ENCODE measurements at places on chromosomes 3 and 15. TPM values are rescaled to one million over a fixed set of nuclear protein-coding genes. Genes with fewer than 3 reads are reported as not detected.

The TRAT1 gene
- not detected for total RNA-seq

The PLA2G4E gene
- not detected for total RNA-seq

- DNase-seq: no peak
Observed at GRCh38 chr3:27630885-27631284, 91.2 kb downstream of the EOMES start.

DNA sequence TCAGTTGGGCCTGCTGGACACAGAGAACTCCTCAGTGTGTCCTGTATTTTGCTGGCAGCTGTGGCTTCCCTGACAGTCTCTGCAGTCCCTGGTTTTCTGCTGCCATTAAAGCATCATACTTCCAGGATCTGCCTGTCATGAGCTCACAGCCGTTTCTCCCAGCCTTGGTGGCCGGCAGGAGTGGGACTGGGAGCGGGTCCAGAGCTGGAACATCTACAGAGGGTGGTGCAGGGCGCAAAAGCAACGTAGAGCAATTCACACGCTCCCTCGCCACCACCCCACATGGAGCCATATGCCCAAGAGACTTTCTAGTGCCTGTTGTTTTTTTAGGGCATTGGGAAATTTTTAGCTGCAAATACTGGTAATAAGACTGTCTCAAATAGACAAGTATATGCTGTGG, 33.6 kb downstream of the ABTB1 start:
- no peak for DNase-seq

DNA sequence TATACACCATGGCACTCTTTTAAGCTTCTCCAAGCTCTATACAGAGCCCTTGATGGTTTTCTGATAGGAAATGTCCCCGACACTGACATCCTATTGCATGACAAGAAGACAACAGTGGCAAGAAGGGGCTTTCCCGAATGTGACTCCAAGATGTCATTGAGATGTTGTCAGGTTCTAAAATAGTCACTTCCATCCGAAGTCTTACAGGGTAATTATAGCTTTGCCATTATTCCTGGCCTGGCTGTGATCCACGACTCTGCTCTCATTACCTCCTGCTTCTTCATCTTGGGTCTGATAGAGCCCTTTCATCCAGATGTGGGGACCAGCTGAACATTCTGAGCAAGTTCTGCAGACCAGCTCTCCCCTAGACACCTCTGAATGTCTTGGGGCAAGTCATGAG, 40.6 kb upstream of the ADAMTS9 start:
- no peak for DNase-seq

The CKMT1B gene
- total RNA-seq: 24.2 TPM

DNA sequence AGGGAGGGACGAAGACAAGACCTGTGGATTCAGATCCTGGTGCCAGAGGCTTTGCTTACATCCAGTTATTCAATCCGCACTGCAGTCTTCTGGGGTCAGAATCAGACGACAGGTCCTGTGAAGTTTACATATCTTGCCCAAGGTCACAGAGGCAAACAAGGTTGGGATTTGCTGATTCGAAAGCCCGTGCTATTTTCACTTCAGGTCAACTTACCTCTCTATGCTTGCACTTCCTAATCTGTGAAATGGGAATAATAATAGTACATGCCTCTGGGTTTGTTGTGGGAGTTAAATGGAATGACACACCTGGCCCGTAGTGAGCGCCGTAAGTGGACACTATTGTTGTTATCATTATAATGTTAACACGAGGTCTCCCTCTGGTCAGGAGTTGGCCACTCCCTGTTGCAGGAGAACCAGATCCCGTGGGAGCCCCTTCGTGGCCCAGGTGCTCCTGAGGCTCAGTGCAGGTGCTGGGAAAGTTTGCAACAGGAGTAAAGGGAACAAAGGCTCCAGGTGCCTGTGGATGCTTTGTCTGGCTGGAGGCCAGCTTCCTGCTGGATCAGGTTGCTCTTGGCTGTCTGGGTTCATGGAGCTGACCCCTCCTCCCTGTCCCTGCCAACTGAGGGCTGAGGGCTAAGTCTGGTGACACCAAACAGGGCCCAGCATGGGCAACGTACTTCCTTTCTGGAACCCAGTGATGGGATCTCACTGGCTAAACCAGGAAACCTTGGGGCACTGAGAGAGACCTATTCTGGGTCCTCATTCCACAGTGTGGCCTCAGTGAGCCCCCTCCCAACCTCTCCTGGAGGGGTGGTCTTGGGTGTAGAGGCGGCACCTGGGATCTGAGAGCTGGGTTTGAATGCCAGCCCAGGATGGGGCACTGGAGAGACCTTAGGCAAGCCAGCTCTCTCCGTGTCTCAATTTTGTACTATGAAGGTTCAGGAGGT, 40.1 kb upstream of the SEMA4B start:
- DNase-seq: peak; percentile 58

DNA sequence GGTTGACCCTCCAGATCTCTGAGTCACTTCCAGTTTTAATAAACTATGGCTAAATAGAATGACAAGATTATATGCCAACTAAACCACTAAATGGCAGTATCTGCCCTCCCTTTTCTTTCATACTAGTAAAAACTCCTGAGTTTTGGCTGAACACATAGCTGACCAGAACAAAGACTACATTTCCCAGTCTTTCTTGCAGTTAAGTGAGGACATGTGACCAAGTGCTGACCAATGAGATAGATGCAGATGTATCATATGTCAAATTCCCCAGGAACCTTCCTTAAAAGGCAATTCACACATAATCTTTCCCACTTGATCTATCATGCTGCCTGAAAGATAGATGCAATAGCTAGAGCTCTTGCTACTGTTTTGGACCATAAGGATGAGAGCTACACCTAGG, 191.3 kb downstream of the SHOX2 start:
- no peak for DNase-seq

DNA sequence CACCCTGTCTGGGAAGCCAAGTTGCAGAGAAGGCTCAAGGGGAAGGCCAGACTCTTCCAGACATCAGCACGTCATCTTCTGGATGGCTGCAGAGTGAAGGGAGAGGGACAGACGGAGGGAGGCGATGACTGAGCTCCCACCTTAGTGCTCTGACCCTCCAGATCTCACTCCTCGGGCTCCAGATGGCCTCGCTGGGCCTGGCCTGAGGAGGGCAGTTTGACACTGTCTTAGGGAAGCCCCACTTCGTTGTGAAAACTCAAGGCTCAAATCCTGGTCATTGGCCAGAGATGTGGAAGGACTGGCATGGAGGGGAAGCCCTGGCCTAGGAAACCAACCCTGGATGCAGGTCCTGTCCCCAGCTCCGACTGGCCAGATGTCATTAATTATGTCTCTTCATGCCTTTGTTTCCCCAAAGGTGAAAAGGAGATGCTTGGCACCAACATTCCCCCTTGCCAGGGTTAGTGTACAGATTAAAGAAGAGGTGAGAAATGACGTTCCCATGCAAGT, 70.4 kb downstream of the ADCY5 start:
- DNase-seq: no peak

DNA sequence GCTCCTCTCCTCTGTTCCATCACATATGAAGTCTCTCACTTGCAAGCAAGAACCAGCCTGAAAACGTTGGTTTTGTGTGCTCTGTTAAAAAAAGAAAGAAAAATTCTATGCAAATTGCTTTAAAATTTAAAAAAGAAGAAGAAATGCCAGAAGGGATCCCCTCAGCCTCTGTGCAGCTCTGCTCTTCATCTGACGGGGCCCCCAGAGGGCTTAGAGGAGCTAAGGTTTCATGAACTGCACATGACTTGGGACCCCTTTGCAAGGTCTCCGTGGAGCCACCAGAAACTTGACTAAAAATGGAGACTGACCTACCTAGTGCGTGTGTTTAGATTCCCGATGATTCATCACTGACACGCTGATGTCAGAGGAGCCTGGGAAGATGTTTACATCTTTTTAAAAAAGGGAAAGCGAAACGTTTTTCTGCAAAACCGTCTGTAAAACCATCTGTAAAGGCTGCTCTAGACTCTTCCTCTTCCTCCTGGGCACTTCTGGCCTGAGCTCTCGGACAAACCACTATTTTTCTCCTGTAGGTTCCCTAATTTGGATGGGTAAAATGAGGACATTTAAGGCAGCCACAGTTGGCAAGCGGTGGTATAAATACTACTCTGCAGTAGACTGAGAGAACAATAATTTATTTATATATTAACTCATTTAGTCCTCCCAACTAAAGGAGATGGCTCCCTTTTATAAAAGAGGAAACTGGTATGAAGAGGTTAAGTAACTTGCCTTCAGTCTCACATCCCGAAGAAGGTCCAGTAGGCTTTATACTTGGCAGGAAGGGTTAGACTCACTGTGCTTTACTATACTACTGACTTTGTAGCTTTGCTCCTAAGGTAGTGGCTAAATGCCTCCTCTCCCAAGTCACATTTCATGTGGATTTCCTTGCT, 67.2 kb upstream of the POLG start:
- no peak for DNase-seq

DNA sequence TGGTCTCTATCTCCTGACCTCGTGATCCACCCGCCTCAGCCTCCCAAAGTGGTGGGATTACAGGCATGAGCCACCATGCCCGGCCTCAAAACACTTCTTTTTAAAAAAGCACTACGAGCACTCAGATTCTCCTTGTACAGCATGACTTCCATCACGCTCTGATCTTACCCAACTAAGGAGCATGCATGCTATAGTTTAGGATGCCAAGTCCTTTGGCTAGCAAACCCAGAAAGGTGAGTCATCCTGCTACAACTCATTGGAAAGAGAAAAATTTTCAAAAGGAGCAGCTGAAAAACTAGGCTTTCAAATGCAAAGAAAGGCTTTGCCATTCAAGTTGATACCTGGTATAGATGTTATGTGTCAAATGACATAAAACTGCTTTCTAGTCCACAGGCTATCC, 70.3 kb upstream of the PRICKLE2 start:
- no peak for DNase-seq

The ALDH1A3 gene
- total RNA-seq: 25.6 TPM

DNA sequence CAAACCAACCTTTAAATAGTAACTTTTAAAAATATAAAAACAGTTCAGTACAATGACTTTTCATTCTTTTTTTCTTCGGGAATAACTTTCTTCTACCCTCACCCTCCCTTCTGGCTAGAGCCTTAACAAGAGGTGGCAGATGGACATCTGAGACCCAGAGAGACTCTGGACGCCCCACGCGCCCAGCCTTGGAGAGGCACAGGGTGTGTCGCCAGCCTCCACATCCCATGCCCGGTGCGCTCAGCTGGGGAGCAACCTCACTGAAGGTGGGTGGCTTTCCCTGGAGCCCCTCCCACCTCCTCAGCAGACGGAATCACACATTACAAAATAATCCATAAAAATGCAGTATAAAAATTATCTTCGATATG, 49.5 kb downstream of the TLE3 start:
- DNase-seq: peak; percentile 60

- no peak for DNase-seq
Observed at GRCh38 chr3:183635107-183635430, 354 bp upstream of the KLHL24 start.

DNA sequence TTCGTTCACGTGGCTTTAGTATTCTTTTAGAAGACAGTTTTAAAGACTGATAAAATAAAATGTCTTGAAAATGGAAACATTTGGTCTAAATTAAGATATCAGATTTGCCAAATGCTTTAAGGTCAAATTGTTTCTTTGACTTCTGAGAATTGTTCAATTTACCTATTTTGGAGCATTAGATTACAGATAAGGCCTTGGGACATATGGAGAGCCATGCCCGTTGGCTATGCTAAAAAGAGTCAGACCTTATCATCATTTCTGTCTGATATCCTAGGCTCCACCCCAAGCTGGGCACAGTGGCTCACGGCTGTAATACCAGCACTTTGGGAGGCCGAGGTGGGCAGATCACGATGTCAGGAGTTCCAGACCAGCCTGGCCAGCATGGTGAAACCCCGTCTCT, 13.0 kb downstream of the ZNF445 start:
- no peak for DNase-seq

- peak; percentile 24 for DNase-seq
Observed at GRCh38 chr3:122576174-122576940, 1.1 kb upstream of the PARP15 start.

- DNase-seq: no peak
Observed at GRCh38 chr15:67322481-67322880, 67.9 kb downstream of the IQCH start.

- DNase-seq: no peak
Observed at GRCh38 chr3:173886-174285, 22.7 kb upstream of the CHL1 start.

- no peak for DNase-seq
Observed at GRCh38 chr3:18279226-18279737, 145.9 kb downstream of the SATB1 start.

The DUOXA2 gene
- total RNA-seq: not detected

DNA sequence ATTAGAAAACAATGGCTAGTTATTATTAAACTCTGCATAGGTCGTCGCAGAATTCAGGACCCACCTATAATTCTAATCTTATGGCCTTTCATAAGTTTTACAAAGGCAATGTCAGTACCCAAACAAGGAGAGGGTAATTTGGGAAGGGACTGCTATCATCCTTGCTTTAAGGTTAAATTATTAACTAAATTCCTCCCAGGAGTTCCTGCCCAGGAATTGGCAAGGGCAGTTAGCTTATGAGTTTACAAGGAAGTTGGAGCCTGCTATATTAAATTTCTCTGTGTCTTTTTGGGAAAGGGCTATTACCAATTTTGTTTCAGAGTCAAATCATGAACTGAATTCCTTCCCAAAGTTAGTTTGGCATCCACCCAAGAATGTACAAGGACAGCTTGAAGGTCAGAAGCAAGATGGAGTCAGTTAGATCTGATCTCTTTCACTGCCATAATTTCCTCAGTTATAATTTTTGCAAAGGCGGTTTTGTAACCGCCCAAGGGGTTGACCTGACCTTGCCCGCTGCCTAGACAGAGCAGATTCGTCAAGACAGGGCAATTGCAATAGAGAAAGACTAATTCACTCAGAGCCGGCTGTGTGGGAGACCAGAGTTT, 45.3 kb upstream of the LHFPL4 start:
- DNase-seq: no peak

GRCh38 chr3:197835509-197835908, 44.5 kb downstream of the LRCH3 start:
- DNase-seq: no peak

The TNFSF10 gene
- total RNA-seq: not detected

The KIF23 gene
- total RNA-seq: 68.6 TPM

GRCh38 chr3:186922790-186923189, 7.5 kb upstream of the ST6GAL1 start:
- no peak for DNase-seq

DNA sequence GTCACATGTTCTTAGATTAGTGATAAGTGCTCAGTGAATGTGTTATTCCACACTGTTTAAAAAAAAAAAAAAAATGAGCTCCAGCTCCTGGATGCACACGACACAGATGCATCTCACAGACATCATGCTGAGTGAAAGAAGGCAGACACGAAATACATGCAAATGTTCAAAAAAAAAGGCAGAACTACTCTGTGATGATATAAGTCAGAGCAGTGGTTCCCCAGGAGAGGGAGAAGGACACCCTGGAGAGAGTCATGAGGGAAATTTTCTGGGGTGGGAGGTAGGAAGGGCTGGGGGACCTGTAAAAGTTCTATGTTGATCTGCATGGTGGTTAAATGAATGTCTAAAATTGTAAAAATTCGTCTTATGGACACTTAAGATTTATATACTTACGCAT, 4.3 kb downstream of the CSRNP1 start:
- no peak for DNase-seq

GRCh38 chr15:90685591-90686434, 31.3 kb upstream of the BLM start:
- DNase-seq: no peak

The KBTBD8 gene
- 6.7 TPM for total RNA-seq
